ENCODE measurements at places on chromosomes 5 and 9.

- peak; percentile 42 for DNase-seq
These were observed 2.8 kb upstream of the PTPDC1 start for GRCh38 chr9:94081435-94081834.

- no peak for DNase-seq
These were observed 56.9 kb upstream of the COL15A1 start for GRCh38 chr9:98886691-98887229.

GRCh38 chr5:34484216-34484920, 171.8 kb upstream of the RAI14 start:
- DNase-seq, result no peak

- no peak for DNase-seq
These were observed 844.8 kb downstream of the MAT2B start for GRCh38 chr5:164350236-164350635.

GRCh38 chr5:42851481-42851880, 39.8 kb upstream of the SELENOP start:
- DNase-seq, result no peak

DNA sequence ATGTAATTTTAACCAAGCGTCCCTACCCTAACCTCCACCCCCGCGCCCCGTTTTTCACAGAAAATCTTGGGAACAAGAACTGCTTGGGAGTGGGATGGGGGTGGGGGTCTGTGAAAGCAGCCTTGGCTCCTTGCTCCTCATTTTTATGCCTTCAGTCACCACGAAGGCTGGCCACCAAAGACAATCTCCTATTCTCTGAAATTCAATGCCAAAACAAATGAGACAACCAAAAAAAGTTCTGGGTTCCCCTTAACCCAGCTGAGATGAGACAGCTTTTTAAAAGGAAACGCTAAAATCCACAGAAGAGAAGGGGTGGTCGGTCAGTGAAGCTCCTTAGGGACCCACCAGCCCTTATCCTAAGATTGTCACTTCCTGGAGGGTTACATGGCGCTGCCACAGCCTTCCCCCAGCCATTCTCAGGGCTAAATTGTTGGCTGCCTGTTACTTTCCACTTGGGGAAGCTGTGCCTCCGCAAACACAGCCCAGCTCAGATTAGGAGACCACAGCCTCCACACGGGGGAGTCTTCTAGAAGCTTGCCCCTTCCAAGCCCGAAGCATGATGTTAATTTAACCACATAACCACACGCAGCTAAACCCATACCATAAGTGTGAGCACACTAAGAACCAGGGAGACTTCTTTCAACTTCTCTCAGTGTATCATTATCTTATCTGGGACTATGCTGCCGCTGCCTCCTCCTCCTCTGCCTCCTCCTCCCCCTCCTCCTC, 136.3 kb downstream of the FOXD1 start:
- DNase-seq, result peak; percentile 10

GRCh38 chr5:168479166-168479565, 7.1 kb upstream of the RARS1 start:
- DNase-seq, result no peak

DNA sequence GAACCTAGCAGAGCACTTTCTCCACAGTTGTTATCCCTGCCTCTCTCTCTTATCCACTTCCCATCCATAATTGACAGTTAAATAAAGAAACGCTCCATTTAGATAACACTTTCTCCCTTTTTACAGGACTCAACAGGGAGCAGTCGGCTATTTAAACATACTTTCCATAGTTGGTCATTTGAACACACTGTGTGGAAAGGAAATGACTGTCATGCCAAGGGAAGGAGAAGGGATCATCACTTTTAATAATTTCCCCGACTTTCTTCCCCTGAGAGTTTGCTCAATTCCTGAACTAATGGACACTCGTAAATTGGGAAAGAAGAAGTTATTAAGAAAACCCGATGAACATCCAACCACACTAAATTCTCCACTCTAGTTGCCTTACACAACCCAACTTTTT, 400.8 kb upstream of the PTGER4 start:
- no peak for DNase-seq

- peak; percentile 12 for DNase-seq
These were observed 98.9 kb upstream of the FCN2 start for GRCh38 chr9:134781591-134782302.

DNA sequence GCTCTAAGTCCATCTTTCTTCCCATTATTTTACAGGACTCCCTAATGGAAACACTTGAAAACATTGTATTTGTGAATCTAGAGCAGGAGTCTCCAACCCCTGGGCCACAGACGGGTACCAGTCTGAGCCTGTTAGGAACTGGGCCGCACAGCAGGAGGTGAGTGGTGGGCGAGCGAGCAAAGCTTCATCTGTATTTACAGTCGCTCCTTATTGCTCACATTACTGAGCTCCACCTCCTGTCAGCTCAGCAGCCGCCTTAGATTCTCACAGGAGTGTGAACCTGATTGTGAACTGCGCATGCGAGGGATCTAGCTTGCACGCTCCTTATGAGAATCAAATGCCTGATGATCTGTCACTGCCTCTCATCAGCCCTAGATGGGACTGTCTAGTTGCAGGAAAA, 111.0 kb downstream of the MED27 start:
- no peak for DNase-seq

- no peak for DNase-seq
These were observed 942 bp downstream of the PHF2 start for GRCh38 chr9:93577078-93577974.

DNA sequence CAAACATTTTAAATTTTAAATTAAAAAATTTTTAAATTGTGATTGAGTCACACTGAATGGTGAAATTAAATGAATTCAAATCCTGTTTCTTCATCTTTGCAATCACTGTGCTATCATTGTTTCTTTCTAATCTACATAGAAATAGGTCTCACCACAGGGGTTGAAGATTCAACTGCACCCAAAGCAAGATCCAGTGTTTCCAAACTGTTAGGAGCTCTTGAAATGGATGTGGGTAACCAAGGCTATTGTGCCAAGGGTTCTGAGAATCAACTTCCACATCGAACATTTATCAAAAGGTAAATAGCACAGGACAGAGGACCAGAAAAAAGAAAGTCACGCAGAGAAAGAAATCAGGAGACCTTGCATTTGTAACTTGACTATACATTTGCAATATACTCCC, 172.6 kb upstream of the RASEF start:
- no peak for DNase-seq

DNA sequence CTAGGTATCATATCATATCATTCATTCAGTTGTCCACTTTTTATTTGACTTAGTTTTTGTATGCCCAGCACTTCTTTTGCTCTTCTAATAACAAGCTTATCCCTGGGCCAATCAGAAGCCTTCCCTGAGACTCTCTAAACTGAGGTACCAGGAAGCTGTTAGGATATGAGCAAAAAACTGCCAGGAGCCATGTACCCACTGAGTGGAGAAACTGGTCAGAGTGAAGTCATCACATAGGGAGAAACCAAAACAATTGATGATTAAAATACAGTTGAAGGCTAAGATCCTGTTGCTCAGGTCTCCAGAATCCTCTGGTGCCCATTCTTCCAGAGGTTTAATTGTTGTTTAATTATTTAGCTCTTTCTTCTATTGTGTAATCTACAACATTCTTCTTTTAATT, 120.2 kb downstream of the KIAA0825 start:
- DNase-seq, result no peak

DNA sequence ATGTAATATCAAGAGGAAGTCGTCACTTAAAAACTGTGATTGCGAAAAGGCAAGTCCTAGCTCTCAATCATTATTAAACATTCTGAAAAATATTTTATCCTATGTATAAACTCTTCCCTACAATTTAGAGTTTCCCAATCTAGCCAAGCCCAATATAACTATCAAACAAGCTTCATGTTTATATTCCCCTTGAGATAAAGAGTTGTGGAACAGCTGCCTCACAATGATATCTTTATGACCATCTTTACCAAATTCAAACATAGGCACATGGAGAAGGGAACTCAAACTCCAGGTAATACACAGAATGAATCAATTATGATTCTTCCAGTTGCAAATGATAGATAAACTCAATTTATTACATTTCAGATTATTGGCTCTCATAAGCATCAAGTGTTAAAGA, 1468.7 kb downstream of the EFNA5 start:
- DNase-seq, result no peak

DNA sequence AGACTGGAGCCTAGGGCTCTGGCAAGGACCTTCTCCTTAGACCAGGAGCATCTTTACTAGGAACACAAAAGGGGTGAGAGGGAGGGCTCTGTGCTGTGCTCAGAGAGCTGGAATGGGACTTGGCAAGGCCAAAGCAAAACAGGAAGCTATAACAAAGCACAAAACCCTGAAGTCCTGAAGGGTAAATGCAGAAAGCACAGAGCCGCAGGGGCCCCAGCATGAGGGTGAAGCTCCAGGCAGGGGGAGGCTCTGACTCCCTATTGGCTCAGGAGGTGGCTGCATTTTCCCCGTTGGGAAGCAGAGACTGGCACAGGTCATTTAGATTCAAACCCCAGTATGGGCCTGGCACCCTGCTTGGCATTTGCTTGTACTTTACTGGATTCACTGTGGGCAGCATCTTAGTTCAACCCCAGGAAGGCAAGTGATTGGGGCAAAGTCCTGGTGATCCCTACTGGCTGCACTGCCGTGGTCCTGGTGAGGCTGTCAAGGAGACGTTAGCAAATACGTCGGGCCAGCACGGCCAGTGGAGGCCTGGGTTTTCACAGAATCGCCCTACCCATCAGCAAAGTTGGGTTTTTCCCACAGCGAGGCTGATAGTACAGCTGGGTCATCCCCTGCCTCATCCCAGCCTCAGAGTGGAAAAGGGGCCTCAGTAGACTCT, 46.3 kb downstream of the GGTA1 start:
- no peak for DNase-seq

- DNase-seq, result no peak
These were observed 7.5 kb downstream of the HBEGF start for GRCh38 chr5:140338908-140339307.

DNA sequence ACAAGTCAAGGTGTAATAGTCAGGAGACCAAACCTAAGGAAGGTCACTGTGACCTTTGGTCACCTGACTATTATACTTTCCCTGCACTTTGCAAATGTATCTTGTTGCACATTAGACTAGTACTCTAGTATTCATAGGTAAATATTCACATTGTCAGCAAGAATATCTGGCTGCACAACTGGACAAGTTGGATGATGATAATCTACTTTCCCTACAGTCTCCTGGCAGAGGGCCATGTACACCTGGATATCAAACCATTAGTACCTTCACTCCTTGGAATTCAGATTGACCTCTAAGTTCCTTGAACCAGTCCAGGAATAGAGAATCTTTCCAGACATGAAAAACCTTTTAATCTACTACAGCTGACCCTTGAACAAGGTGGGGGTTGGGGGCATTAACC, 344.8 kb downstream of the DEPDC1B start:
- no peak for DNase-seq

DNA sequence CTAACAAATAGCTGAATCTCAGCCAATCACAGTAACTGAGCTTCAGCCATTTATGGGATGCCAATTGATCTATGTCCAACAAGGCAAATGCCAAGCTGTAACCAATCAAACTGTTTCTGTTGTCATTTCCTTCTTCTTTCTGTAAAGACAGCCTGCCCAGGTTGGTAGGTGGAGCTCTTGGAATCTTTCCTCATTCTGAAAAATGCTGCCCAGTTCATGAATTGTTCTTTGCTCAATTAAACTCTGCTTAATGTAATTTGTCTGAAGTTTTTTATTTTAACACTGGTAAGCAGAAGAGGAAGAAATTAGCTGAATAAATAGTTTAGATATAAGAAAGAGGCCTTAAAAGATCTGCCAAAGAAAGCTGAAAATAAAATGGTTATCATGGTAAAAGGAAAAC, 1235.6 kb downstream of the EFNA5 start:
- no peak for DNase-seq

DNA sequence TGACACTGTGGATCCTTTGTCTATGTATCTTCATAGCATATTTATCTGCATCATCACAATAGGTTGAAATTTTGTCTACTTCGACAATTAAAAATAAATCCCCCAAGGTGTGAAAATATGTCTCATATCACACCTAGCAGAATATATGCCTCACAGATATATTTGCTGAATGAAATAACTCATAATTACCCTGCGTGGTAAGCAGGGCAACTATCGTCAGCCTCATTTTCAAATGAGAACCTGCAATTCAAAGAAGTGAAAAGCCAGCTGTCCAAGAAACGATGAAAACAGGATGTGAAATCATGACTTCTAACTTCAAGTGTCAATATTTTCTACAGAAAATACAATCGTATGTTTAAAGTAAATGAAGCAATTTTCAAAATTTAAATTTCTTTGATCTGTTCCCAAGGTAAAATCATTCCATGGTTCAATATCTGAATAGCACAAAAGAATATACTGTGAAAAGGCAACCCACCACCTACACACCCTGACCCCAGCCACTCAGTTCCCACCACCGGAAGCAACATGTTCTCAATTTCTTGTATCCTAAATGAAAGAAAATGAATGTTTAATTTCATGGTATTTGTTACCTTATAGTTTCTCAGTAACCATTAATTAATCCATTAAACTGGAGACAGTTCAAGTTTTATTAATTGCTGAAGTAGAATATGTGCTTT, 57.1 kb downstream of the TBCA start:
- DNase-seq, result peak; percentile 19

DNA sequence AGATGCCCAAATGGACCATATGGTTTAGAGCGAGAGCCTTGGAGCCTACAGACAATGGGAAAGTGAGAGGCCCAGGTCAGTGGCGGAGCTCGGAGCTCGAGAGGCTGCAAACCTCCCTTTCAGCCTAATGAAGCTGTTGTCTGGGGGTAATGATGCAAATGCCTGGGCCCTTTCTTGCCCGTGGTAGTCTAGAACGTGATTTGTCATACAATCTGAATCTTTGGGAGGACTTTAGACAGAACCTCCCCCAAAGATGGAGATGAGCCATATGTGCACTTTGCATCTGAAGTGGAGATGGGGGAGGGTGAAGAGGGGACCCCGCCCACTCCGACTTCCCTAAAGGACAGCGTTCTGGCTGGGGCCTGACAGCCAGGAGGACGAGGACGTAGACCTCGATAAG, 10.3 kb upstream of the NEUROG1 start:
- DNase-seq, result no peak

- no peak for DNase-seq
These were observed 312 bp downstream of the SET start for GRCh38 chr9:128689293-128689774.

- no peak for DNase-seq
These were observed 87.4 kb upstream of the GNA14 start for GRCh38 chr9:77735494-77735893.

- no peak for DNase-seq
These were observed 59.1 kb downstream of the GOLM1 start for GRCh38 chr9:86039991-86040860.

DNA sequence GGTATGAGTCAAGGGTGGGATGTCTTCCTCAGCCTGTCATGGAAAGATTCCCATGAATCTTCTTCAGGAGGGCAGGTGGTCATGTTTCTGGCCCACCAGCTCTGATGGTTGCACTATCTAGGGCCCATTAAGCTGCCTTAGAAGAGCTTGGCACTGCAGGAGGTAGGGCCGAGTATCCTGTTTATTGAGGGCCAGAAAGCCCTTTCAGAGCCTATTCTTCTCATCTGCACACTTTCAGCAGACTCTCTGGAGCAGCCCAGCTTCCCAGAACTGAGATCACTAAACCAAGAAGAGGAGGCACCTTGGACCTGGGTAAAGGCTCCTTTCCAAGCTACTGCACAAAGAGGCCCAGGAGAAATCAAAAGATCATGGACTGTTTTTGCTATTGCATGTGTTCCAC, 146.5 kb downstream of the MTX3 start:
- DNase-seq, result no peak

- DNase-seq, result peak; percentile 38
These were observed 91.3 kb upstream of the RASEF start for GRCh38 chr9:83154087-83154736.

All from activated CD4-positive, alpha-beta T cell treated with anti-CD3 and anti-CD28 coated beads, Interleukin-2, amount 50 U/mL, for 16 hours (primary cell).